NCI-H1694 treated with DMSO at 0.1 percent for 48 hours (cell line): ENCODE measurements at places on chromosomes 11 and 22.

DNA sequence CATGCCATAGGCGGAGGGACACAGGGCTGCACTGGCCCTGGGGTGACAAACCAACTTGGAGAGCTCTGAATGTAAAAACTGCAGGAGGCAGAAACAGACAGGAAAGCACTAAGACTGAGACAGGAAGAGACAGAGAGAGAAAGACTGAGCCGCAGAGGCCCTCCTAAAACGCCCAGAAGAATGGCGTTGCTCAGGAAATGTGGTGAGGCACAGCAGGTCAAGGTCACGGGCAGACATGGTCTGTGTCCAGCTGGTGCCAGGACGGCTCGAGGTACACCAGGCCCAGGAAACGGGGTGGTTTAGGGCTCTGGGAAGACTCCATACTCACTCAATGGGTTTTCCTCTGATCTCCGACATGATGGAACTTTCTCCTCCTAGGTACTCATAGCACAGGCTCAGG lies 29.1 kb downstream of the MAFF start:
- DNase-seq, result no peak

GRCh38 chr11:28877340-28877739 lies 769.2 kb downstream of the METTL15 start:
- no peak for DNase-seq

GRCh38 chr22:24176630-24177029 lies 4.7 kb upstream of the SUSD2 start:
- no peak for DNase-seq

DNA sequence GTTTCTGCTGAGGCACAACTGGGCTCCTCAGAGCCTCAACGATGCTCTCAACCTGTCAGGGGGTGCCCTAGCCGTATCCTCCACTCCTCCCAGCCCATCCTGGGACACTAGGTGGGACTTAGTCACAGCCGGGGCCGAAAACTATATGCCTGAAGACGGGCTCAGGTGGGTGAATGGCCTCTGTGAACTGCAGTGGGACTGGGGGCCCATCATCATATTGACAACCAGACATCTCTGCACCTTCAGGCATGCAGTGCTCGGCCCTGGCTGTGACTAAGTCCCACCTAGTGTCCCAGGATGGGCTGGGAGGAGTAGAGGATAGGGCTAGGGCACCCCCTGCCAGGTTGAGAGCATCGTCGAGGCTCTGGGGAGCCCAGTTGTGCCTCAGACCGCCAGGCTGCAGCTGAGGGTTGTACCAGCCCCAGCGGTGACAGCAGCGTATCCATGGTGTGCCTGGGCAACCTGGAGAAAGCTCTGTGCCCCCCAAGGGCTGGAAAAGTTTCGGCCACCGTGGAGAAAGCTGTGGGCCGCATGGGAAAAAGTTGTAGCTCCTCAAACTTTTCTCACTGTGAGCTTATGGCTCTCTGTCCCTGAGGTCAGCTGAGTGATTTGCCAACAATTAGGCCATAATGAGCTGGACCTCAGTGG lies 88.9 kb downstream of the RRM1 start:
- no peak for DNase-seq

- DNase-seq, result no peak
Observed at GRCh38 chr11:95502522-95502921, 271.5 kb upstream of the SESN3 start.

- DNase-seq, result no peak
Observed at GRCh38 chr22:20441631-20442484, 4.2 kb upstream of the SCARF2 start.

- DNase-seq, result no peak
Observed at GRCh38 chr11:128590587-128590986, 3.2 kb upstream of the ETS1 start.

- DNase-seq, result no peak
Observed at GRCh38 chr22:42262964-42263363, 7.5 kb downstream of the TCF20 start.

DNA sequence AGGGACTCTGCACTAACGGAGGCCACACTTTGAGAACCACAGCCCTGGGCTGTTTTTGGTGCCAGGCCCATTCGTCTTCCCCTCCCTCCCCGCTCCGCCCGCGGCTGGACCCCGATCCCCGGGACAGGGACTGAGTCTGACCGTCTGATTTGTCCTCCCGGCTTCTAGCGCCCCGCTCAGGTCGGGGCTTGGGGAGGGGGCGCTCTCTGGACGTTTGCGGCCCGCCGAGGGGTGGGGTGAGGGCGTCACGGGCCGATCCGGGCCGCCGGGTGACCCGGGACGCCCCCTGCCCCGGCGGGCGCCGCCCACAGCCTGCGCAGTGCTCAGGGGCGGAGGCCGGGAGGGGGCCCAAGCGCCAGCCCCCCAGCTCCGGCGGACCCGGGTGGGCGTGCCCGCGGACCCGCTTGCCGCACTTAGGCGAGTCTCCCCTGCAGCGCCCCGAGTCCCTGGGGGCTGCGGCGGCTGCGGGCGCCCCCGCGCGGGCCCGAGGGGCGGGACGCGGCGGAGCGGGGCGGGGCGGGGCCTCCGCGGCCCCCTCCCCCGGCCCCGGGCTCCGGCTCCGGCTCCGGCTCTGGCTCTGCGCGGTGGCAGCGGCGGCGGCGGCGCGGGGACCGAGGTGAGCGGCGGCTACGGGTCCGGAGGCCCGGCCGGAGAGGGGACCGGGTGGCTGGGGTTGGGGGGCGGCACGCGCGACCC lies 33.7 kb upstream of the PRR5 start:
- no peak for DNase-seq

- DNase-seq, result no peak
Observed at GRCh38 chr22:46242076-46242475, 8.0 kb downstream of the CDPF1 start.

DNA sequence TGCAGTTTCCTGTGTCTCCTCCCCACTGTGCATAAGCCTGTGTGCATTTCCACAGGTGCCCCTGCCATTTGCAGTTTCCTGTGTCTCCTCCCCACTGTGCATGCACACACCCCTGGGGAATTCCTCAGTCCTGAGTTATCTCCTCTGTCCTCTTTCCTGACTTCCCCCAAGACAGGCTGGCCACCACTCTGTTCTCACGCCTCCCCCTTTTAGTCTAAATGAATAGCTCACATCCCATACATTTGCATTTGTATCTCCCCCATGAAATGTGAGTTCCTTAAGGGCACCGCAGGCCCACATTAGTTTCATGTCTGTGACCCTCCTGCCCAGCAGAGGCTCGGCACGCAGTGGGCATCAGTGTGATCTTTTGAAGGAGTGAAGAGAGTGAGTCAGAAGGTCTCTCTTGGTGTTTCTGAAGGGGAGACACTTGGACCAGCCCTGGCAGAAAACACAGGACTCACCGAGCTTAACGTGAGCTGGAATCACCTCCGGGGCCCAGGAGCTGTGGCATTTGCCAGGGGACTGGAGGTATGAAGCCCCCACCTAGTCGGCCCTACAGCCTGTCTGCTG lies 6.2 kb downstream of the LRRC74B start:
- no peak for DNase-seq

GRCh38 chr22:25061605-25062376 lies 109.3 kb downstream of the KIAA1671 start:
- DNase-seq, result no peak

DNA sequence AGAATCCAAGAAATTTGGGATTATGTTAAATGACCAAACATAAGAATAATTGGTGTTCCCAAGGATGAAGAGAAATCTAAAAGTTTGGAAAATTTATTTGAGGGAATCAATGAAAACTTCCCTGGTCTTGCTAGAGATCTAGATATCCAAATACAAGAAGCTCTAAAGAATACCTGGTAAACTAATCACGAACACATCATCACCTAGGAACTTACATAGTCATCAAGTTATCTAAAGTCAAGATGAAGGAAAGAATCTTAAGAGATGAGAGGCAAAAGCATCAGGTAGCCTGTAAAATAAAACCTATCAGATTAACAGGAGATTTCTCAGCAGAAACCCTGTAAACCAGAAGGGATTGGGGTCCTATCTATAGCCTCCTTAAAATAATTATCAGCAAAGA lies 46.9 kb downstream of the GAS2 start:
- DNase-seq, result no peak

- no peak for DNase-seq
Observed at GRCh38 chr11:3153291-3153861, 11.7 kb downstream of the OSBPL5 start.
